ENCODE measurements at places on chromosomes 13 and 19. TPM values are rescaled to one million over a fixed set of nuclear protein-coding genes. Genes with fewer than 3 reads are reported as not detected.

DNA sequence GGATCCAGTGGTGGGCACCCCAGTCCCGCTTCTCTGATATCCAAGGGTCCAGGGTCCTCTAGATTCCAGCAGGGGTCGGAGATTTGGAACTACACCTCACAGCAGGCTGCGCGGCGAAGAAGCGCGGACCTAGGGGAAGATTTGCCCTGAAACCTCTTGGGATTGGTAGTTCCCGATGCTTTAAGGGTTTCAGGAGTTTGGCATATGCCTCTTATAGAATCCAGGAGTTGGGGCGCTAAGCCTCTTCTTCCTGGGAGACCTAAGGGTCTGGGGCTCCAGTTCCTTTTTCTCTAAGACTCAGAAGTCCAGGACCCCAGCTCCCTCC lies 349 bp downstream of the BCL2L12 start:
- ATAC-seq = no peak

GRCh38 chr19:17766543-17767131 lies 15.4 kb downstream of the FCHO1 start:
- peak; percentile 78 for ATAC-seq

GRCh38 chr13:44519642-44520041 lies 56.5 kb downstream of the TSC22D1 start:
- ATAC-seq = no peak

- ATAC-seq = no peak
Observed at GRCh38 chr13:46526100-46526735, 26.8 kb upstream of the LRCH1 start.

GRCh38 chr13:53411463-53411862 lies 382.9 kb downstream of the OLFM4 start:
- no peak for ATAC-seq

- no peak for ATAC-seq
Observed at GRCh38 chr19:41944336-41944735, 14.8 kb downstream of the RABAC1 start.

FGF22 gene
- 0.12 TPM for total RNA-seq

ABCA7 gene
- 24.8 TPM for total RNA-seq

Data from esophagus mucosa (tissue), 1 donor.